ENCODE measurements at places on chromosomes 5 and 9.

GRCh38 chr5:53481159-53481886, 894 bp downstream of the FST start:
- no peak for DNase-seq

GRCh38 chr9:88072831-88073375, 65.4 kb downstream of the SPATA31C2 start:
- no peak for DNase-seq

- DNase-seq, result no peak
Observed at GRCh38 chr5:151741678-151742423, 16.6 kb downstream of the ATOX1 start.

- no peak for DNase-seq
Observed at GRCh38 chr5:170450061-170450669, 53.7 kb upstream of the KCNIP1 start.

DNA sequence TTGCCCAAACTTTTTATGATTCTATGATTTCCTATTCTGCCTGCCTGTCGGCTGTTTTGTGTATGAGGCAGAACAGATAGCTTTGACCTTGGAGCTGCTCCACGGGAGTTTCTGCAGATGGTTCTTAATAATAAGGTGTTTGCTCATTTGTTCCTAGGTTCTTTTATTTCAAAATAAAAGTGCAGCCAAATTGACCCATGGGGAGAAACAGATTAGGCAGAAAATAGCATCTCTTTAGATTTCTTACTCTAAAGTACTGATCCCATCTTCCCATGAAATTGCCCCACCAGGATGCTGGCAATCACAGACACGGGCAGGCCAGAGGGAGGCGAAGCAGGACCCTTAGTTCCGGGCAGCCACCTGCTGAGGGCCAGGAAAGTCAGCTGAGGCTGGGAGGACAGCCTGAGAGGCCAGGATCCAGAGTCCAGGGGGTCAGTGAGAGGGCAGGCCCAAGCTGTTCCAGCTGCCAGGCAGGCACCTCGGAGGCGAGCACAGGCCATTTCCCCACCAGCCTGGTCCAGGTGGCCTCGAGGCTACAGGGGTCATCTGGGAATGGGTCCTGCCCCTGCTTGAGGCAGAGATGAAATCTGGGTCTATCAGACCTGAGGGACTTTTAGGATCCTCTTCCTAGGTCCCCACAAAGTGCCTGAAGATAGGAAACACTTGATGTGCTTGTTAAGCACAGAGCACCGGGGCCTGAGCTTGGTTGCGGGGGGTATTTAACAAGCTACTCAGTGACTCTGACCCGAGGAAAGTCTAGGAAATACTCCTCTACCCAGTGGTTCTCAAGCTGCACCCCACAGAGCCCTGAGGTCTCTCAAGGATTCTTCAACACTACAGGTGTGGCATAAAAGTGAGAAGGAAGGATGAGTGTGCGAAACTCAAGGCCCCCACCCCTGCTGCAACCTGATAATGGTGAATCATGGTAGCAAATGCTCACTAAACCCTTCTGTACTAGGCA, 145.4 kb downstream of the CMYA5 start:
- DNase-seq, result no peak

DNA sequence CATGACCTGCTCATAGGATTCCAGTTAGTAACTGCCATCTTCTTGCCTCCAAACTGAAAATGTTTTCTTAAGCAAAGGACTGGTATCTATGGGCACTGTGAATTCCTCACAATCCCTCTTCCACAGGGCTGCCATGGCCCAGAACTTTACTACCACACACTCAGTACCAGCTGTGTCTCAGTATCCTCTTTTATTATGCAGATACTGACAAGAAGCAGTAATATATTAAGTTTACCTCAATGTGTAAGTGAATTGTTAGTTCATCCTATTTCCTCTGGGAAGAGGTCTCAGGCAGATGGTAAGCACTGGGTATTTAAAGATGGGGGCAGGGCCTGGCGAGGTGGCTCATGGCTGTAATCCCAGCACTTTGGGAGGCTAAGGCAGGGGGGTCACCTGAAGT, 320.8 kb upstream of the RFX3 start:
- no peak for DNase-seq

GRCh38 chr5:108661590-108662219, 86.0 kb upstream of the FER start:
- no peak for DNase-seq

DNA sequence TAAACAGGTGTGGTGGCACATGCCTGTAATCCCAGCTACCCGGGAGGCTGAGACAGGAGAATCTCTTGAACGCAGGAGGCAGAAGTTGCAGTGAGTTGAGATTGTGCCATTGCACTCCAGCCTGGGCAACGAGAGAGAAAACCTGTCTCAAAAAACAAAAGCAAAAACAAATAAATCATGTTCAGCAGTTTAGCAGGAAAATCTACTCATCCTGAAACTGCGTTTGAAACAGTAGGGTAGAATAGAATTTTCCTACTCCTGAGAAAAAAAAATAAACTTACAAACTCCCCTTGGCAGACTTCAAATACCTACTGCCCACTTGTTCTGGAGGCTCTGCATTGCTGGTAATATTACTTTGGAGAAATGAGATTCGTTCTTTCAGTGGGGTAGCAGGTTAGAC, 367.7 kb downstream of the GADD45G start:
- no peak for DNase-seq

DNA sequence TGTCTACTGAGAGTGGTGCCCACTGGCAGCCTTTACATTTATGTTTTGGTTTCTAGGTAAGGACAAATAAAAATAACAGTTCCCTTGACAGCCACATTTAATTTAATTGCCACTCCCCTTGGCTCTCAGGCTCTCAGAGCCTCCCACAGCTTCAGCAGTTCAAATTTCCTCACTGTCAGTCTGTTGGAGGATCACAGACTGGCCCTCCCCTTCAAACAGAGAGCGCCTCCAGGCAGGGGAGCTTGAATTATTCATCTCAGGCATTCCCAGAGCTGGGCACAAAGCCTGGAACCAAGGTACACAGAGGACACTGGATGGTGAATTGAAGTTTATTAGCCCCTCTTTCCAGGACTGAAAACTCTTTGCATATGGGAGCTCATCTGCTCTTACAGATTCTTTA, 407.7 kb downstream of the SPOCK1 start:
- peak; percentile 55 for DNase-seq

DNA sequence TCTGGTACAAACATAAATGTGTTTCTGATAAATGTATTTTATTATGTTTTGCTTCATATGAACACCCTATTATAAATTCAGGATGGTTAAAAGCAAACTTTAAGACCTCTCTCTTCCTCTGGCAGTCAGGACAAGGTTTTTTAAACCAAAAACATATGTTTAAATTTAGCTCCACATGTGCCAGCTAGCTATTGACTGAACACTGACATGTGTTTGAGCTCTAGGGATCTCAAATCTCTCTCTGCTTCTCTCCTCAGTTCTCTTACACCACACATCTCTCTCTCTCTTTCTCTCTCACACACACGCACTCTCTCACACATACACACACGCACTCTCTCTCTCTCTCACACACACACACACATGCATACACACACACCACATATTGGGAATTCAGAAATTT, 150.1 kb upstream of the RFX3 start:
- DNase-seq, result no peak

DNA sequence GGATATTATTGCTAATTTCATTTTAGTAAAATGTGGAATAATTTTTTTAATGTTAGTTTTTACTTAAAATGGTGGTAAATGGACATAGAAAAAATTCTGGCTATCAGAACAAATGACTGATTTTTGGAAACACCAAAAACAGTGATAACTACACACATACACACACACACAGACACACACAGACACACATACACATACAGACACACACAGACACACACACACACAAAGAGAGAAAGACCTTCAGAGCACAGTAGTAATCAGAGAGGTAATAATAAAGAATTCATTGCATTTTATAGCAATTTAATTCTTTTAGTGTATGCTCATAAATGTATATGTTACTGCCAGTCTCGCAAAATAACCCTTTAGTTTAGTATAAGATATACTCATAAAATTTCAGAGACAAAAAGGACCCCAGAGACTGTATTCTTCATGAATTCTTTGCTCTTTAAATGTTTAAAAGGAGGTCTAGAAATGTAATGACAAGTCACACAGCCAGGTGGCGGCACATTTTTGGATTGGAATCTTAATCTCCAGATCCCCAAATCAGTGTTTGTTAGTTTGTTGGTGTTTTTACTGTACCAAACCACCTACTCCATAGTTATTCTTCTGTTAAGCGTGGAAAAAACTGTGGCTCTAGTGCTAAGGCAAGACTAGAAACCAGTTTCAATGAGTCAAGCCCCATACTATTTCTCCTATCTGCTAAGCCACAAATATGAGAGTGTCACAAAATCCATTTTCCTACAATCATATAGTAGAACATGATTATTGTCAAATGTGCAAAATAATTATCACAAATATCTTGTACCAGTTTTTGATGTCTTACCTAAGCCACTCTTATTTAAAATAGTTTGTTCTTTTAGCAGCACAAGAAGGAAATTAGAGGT, 109.9 kb downstream of the EDIL3 start:
- no peak for DNase-seq

DNA sequence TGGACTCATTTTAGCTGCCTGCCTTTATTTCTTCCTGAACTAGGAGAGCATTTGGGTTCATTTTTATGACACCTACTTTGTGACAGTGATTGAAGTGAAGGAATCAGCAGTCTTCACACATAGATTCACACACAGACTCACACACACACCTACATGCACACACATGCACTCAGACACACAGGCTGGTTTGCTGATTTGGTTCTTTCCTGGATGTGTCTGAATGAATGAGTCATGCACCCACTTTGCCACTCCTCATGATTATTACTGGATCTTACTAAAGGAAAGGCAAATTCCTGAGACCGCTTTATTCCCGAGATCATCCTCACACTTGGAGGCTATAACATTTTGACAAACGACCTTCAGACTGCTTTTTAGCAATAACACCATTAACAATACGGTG, 529.5 kb downstream of the AGTPBP1 start:
- no peak for DNase-seq

DNA sequence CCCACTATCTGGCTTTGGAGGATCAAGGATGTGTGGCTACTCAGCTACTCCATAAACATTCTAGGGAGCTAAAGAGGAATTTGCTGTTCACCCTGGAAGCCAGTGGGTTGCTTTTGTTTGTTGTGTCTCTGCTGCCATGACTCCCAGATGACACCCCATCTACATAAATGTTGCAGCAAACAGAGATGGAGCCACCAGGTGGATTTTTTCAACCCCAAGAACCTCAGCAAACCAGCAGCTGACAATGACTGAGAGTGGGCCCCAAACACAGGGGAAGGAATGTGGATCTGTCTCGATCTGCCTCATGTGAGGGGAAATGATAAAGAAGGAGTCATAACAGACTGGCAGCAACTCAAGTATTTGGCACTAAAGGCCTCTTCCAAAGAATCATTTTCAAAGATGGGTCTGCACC, 132.7 kb upstream of the TNC start:
- no peak for DNase-seq

DNA sequence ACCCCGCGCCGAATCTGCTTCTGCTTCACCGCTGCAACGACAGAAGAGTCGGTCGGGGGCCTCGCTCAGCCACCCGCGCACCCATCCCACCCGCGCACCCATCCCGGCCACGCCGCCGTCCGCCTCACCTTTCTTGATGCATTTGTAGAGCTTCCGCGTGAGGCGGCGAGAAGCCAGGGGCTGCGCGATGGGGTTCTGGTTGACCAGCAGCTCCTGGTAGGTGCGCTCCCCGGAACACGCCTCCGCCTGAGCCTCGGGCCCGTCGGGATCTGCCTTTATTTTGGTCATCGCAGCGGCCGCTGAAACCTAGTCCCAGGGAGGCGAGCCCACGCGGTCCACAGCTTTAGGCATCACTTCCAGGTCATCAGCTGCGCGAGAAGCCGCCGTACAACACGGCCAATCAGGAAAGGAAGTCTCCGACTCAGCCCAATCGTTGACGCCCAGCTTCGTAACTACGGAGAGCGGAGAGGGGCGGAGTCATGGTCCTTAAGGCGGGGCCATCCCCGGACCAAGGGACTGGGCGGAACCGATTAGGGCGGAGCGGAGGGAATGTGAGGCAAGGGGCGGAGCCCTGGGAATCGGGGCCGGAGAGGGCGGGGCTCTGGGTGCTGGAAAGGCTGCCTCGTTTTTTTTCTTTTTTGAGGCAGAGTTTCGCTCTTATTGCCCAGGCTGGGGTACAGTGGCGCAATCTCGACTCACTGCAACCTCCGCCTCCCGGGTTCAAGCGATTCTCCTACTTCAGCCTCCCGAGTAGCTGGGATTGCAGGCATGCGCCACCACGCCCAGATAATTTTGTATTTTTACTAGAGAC, at the start of gene NHP2:
Gene NHP2 (minus strand): TSS at position 356 of the 811 bp plus-strand sequence. CDS start 68 bp downstream, at position 288.
- DNase-seq, result peak; percentile 98

Measured in ecto neural progenitor cell (in vitro differentiated cells).